Fibroblast of upper back skin (primary cell): ENCODE measurements at places on chromosomes 1 and 21.

GRCh38 chr1:205285381-205286101 lies 36.0 kb downstream of the NUAK2 start:
- DNase-seq = no peak

GRCh38 chr1:41598325-41598724 lies 113.8 kb upstream of the EDN2 start:
- no peak for DNase-seq

DNA sequence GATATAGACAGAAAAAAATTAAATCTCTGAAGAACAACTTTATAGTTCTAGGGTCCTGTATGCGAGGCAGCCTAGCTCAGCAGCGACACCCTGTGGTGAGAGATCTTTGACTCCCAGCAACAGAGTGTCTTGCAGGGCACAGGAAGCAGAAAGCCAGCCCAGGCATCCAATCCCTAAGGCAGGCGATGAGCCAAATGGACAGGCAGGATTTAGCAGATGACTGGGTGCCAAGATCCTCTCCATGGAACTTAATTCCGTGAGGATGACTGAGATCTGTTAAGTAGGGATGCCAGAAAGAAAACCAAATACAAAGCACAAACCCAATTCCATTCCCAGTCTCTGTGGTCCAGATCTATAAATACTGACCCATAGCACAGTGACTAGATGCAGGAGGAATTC lies 38.8 kb downstream of the HLCS start:
- peak; percentile 96 for DNase-seq

DNA sequence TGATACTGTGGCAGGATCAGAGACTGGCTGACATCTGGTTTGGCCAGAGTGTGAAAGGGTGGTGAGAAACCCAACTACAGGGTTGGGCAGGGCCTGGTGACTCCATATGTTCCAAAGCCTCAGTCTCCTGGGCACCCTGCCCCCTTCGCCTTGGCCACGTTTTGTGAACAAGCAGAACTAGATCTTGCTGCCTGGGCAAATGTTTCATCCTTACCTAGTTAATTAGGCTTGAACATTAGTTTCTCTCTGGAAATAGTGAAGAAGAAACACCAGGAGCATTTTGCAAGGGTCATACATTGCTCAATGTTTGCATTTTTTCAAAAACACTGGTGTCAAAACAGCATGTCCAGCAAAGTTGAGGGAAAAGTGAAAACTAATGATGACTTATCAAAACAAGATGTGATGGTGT lies 60.5 kb downstream of the MAP3K7CL start:
- DNase-seq = peak; percentile 57

DNA sequence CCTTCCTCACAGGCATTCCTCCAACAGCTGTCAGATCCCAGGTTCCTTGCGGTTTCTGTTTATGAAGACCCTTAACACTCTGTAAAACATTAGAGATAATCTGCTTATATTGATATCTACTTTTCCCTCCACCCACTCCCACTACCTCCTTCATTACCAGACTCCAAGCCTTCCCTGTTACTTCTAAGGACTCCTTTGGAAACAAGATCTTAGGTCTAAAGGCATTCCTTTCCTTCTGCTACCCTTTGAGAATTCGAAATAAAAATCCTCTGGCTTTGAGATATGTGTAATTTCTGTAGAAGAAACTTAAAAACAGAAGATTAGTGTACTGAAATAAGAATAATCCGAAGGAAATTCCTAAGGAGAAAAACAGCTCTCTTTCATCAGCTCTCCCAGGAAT lies 23.7 kb upstream of the LYPLAL1 start:
- no peak for DNase-seq

- DNase-seq = no peak
These were observed 157.2 kb downstream of the KAZN start for GRCh38 chr1:14755518-14756252.

- no peak for DNase-seq
These were observed 82.8 kb downstream of the DISP1 start for GRCh38 chr1:222897527-222898190.

GRCh38 chr1:2322065-2322571 lies 69.2 kb downstream of the MORN1 start:
- DNase-seq = peak; percentile 91

GRCh38 chr1:177273141-177273540 lies 102.4 kb downstream of the BRINP2 start:
- no peak for DNase-seq

DNA sequence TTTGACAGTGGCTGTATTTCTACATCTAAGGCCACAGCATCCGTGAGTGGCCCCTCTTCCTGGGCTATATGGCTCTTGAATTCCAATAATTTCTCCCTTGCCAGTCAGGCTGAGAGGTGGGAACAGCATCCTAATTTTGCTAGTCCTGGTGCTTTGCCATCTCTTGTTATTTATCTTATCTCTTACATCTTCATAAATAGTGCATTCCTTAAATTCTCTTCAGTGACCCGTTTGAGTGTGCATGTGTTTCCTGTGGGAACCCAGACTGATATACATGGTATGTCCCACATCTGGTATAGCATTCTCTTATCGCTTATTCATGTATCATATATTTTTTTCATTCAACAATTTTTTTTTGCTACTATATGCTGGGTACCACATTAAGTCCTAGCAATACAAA lies 9.9 kb downstream of the S100A11 start:
- DNase-seq = peak; percentile 74

- DNase-seq = no peak
These were observed 5.3 kb upstream of the ADAMTS5 start for GRCh38 chr21:26972192-26972591.

- DNase-seq = no peak
These were observed 15.9 kb downstream of the WDR4 start for GRCh38 chr21:42863504-42863870.

GRCh38 chr1:105368446-105368845 lies 1618.7 kb downstream of the AMY1C start:
- no peak for DNase-seq

DNA sequence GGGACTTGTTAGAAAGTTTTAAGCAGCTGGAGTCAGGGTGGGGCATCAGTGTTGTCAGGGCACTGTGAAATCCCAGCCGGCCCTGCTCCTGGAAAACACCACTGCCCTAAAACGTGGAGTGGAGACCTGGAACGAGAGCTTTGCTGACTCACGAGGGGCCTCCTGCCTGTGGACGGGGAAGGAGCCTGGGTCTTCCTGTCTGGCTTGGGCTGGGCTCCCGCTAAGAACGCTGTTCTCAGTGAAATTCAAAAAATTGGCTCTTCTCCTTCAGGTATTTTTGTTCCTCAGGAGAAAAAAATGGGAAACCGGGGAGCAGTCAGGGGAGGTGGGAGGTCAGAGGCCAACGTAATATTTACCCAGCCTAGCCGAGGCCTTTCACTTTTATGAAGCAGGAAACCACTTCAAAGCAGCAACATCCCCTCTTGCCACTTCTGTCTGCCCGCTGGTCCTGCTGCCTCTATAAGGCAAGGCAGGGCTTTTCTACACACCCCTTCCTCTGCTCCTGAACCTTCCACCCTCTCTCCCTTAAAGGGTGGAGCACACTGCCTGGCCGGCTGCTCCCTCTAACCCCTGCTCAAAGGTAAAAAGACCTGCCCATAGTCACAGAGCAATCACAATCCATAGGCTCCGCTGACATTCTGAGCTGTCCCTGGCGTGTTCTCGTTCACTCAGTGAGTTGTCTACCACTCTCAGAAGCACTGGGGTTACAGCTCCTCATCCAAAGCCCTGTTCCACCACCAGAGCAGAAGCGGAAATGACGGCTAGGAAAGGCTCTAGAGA lies 8.0 kb downstream of the PLXNA2 start:
- DNase-seq = peak; percentile 70

DNA sequence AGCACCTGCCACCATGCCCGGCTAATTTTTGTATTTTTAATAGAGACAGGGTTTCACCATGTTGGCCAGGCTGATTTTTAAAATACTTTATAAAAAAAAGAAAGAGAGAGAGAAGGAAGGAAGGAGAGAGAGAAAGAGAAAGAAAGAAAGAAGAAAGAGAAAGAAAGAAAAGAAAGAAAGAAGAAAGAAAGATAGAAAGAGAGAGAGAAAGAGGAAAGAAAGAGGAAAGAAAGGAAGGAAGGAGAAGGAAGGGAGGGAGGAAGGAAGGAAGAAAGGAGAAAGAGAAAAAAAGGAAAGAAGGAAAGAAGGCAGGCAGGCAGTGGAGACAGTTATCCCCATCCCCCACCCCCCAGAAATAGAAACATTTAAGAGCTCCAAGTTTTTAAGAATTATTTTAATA lies 69.9 kb downstream of the TOMM20 start:
- no peak for DNase-seq

GRCh38 chr21:14591882-14592281 lies 45.8 kb upstream of the SAMSN1 start:
- DNase-seq = peak; percentile 49

- peak; percentile 80 for DNase-seq
These were observed 23.3 kb upstream of the SRSF10 start for GRCh38 chr1:24003331-24003972.

DNA sequence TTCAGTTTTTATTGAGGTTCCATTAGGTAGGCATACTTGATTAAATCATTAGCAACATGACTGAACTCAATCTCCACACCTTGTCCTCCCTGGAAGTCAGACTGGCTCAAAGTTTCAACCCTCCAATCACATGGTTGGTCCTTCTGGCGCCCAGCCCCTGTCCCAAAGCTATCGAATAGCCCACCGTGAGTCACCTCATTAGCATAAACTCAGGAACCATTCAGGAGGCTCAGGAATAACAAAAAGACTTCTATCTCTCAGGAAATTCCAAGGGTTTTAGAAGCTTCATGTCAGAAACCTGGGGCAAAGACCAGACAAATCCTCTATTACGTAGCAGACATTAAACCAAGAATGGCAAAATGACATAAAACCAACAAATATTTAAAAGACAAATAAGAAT lies 78.6 kb downstream of the RGS2 start:
- DNase-seq = no peak

GRCh38 chr1:63835128-63835527 lies 61.3 kb downstream of the ROR1 start:
- DNase-seq = peak; percentile 42

DNA sequence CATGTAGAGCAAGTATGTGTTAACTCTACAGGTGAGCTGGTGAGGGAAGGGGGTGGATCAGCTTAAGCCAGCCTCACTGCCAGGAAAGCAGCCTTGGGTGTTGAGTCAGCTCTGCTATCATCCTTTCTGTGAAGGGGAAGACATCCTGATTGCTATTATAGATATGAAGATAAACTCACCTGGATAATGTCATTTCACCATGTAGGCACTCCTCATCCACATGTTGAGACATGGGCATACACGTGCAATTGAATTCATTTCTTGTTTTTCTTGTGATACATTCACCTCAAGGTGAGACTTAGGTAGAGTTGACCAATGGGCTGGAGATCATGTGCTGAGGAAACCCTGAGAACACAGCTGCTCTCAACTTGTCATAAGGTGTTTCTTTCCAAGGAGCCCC lies 136.9 kb downstream of the CACNA1E start:
- no peak for DNase-seq

GRCh38 chr1:34759503-34760357 lies at the start of gene GJB4:
Gene GJB4 (plus strand): TSS chr1:34759740. CDS start chr1:34761255, 1,515 bp downstream.
- no peak for DNase-seq

- no peak for DNase-seq
These were observed 23.1 kb downstream of the USP24 start for GRCh38 chr1:55192093-55192492.

DNA sequence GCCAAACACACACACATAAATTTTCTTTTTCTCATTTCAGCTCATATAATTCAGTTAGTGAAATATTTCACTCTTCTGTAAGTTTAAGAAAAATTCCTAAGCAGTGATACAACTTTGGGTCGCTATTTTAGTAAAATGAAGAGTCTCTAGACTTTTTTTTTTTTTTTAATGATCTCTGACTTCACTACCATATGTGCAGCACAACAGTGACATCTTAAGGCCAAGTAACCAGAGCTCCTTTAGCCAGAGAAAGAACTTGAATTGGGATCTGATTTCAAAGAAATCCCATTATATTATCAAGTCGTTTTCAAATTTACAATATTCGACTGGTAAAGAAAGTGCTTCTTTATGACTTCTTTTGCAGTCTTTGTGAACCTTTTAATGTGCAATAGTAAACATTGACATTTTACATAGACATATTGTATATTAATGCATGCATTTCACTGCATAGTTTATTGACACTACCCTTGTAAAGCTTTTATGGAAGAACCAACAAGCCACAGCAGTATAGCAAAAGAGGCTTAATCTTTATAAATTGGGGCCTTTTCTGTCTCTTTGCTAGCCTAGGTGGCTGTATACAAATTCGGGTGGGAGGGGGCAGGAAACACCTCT lies 62.2 kb downstream of the LRRC40 start:
- DNase-seq = peak; percentile 70

DNA sequence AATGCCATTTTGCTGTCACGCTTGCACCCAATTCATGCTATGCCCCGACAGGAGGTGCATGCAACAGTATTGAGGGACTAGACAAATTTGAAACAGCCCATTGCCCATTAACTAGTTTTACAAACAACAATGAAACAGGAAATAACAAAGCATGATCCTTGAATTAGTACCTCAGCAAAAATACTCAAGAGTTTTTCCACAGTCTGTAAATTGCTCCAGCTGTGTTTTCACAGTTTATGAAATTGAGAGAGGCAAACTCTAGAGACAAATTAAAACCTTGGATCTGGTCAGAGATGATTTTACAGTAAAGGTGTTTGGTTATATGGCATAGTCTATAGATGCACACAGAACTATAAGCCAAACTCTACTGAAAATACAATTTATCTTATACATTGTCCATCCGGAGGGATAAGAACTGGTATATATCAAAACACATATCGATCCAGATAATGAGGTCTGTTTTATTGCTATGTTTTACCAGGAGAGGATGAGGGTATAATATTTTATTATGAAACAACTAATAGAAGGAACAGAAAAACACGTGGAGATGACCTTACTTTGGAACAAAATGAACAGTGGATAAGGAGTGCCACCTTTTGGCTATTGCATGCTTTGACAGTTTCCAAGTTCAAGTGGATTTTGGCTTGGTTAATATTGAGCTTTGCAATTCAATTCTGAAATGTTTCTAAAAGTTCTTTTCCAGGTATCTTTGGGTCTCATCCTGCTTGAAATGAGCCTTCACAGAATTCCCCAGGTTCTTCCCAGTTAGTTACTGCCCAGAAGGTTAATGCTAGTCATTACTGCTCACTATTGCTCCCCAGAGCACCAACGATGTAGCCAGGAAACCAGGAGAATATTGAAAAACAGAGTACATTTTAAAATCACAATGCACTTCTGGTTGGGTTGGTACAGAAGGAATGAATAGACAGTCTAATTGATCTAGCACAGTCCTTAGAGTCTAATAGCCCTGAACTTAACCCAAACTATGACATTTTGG lies 45.7 kb downstream of the ZC3H11B start:
- peak; percentile 69 for DNase-seq

- DNase-seq = peak; percentile 70
These were observed 75.2 kb downstream of the SH3GLB1 start for GRCh38 chr1:86779308-86780191.

- no peak for DNase-seq
These were observed 150.2 kb downstream of the FOXD2 start for GRCh38 chr1:47587891-47588582.
